ENCODE measurements at places on chromosomes 7 and 10.

DNA sequence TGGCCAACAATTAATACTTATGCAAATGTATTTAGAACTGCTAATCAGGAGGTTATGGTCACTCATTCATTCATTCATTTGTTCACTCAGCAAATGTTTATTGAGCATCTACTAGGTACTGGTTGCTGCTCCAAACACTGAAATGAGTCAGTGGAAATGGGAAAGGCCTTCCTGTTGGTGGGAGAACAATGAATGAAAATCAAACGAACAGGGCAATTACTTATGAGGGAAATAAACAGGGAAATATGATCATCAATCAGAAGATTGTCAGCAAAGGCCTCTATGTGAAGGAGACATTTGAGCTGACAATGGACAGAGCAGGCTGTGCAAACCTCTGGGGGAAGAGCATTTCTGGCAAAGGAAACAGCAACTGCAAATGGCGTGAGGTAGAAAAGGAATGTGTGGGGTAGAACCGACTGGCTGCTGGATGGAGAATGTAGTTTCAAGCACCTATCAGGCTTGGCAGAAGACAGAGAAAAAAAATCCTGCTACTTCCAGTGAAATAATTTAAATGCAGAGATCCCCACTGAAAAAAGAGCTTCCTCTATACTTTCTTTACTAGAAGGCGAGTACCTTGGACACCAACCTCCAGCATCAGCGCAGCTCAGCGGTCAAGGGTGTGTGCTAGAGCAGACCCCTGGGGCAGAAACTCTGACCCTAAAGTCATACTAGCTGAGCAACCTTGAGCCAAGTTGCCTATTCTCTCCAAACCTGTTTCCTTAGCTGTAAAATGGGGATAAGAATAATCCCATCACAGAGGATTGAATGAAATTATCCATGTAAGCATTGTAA, 108.8 kb upstream of the EEPD1 start:
- no peak for DNase-seq

- no peak for DNase-seq
Measured at GRCh38 chr7:149880638-149881311, 7.0 kb downstream of the ATP6V0E2 start.

GRCh38 chr7:102284399-102284798, 2.3 kb upstream of the SH2B2 start:
- DNase-seq = no peak

DNA sequence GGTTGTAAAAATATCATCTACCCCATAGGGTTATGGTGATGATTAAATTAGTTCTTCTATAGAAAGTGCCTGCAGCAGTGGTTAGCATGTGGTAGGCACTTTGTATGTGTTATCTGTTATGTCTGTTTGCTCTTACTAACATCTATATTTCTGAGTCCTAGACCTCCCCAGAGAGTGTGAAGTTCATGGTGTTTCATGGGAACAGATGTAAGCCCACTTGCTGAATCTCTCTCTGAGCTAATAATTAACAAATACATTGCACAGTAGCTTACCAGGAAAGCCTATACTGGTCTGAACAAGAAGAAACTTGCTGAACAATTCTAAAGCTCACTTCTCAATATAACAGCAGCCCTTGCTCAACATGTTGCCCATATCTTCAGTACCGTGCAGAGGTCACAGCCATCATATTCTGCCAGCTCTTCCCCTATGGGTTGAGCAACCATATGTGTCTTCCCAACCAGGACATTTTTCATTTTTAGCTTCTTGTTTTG, 100.1 kb downstream of the NPSR1 start:
- no peak for DNase-seq

GRCh38 chr7:40979296-40979695, 723.6 kb downstream of the INHBA start:
- DNase-seq = no peak

DNA sequence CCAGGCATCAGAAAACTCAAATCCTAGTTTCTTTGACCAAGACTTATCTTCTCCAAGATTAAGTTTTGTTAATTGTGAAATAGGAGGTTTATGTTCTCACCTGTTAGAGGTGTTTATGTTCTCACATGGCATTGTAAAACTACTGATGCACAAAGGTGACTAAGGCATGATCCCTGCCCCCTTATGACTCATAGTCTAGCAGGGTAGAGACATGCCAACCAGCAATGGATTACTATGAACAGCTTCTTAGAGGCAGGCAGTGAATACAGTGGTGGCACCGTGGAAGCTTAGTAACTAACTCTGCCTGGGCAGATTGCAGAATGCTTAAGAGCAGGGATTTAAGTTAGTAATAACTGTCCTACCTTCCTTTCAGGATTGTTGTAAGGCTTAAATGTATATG, 400.9 kb downstream of the SORCS3 start:
- no peak for DNase-seq

DNA sequence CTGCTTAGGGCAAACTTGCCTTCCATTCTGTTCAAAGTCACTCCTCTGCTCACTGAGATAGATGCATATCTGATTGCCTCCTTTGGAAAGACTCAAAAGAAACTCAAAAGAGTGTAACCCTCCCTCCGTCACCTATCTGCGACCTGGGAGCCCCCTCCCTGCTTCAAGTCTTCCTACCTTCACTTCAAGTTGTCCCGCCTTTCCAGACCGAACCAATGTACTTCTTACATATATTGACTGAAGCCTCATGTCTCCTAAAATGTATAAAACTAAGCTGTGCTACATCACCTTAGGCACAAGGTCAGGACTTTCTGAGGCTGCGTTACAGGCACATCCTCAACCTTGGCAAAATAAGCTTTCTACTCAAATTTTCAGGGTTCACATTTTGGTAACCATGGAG, 77.4 kb upstream of the C1GALT1 start:
- no peak for DNase-seq

DNA sequence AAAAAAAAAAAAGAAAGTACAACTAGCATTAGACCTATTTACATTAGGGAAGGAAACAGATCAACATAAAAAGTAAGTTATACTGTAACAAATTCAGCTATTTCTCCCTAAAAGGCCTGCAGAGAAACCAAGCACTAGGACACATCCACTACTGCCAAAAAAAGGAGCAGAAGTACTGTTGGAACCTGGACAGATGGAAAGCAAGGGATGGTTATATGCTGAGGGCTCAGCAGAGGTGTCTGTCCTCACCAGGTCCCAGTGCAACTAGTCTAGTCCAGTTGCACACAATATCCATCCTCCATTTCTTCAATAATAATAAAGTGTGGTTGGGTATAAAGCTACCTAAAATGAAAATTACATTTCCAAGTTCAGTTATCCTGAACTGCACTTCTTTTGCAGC, 103.2 kb upstream of the IFRD1 start:
- no peak for DNase-seq

DNA sequence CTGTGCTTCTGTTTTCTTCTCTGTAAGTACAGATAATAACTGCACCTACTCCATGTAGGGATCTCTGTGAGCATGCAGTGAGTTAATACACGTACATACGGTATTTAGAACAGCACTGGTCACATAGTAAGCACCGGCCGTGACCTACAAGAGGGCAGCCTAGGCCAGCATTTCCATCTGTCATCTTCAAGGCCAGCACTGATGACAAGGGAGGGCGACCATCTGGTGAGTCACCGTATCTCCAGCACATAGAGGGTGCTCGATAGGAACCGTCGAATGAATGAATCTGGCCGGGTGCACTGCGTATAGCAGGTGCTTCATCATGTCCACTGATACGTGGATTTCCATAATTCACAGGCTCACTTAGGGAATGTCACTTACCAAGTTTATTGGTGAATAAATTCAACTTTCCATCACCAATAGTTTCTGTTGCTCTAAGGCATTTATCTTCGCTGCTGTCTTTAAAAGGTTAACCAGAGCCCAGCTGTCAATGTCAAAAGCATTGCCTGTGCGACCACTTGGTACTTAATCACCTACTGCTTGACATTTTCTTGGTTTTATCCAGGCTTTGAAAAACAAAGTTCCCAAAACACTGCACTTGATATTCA, 8.3 kb downstream of the NOD1 start:
- no peak for DNase-seq

DNA sequence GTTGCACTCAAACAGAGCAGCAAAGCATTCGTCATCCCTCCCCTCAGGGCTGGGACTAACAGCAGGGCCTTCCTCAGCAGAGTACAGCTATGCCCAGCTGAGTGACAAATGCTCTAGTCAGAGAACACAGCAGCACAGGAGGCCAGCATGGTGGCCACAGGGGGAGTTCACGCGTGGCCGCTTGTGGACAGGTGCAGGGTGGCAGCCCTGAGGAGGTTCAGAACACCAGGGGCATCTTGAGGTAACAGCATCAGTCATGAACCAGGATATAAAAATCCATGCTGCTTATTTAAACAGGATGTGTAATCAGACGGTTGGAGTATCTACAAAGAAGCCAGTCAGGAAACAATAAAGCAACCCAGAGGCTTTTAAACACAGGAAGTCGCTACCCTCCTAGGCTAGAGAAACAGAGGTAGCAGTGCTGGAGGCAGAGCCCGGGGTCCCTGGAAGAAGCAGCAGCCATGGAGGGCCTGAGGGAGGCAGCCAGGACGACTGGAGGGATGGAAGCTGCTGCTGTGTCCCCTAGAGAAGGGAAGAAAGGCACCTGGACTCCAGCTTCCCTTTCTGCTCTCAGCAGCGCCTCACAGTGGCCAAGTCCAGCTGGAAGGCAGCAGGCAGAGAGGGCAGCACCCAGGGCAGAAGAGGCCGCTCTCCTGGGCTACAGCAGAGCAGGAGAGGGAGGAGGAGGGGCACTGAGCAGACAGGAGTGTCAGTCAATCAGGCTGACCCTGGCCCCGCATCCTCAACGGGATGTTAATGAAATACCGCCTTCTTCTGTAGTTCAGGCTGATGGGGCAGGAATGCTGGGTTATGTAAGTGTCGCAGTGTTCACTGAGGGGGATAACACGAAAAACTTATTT, 70.8 kb upstream of the UCN3 start:
- DNase-seq = peak; percentile 77

DNA sequence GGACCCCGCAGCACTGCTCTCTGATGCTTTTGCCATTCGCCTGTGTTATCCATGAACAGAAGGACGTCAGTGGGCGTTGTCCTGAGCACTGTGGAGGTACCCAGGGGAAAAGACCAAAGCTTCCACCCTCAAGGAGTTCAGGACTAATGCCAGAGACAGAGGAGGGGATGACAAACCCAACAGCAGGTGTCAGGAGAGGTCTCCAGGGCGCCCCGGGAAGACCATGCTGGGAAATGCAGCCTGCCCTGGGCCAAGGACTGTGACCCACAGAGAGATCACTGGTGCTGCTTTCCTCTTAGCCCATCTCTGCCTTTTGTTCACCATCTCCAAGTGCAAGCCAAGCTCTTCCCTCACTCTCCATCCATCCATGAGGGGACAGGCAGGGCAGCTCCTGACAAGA, 166.8 kb upstream of the PFKP start:
- no peak for DNase-seq

- DNase-seq = peak; percentile 38
Measured at GRCh38 chr10:4450981-4451908, 374.8 kb upstream of the AKR1E2 start.

- peak; percentile 54 for DNase-seq
Measured at GRCh38 chr10:5888843-5889623, 660 bp downstream of the ANKRD16 start.

DNA sequence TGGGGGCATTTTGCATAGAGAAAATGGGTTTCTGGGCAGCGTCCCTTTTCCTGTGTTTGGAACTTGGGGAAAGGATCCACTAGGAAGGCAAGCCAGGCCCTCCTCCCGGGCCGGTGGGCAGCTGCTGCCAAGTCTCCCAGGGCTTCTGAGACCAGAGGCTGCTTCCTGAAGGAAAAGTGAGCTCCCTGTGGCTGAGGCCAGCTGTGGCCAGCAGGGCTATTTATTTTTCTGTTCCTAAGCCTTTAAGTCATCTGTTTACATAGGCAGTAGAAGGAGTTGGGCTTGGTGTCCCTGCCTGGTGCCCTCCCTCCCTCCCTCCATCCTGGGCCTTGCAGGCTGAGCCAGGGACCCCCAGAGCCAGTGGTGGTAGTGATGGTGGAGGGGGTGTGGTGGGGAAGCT, 70.5 kb upstream of the COL13A1 start:
- DNase-seq = no peak

All from hematopoietic multipotent progenitor cell treated with erythropoietin and hydrocortisone succinate and interleukin-3 and kit ligand, for 6 days (in vitro differentiated cells).